ENCODE measurements at places on chromosomes 2 and 18.

GRCh38 chr2:160271171-160272086, 71.4 kb upstream of the ITGB6 start:
- no peak for DNase-seq

DNA sequence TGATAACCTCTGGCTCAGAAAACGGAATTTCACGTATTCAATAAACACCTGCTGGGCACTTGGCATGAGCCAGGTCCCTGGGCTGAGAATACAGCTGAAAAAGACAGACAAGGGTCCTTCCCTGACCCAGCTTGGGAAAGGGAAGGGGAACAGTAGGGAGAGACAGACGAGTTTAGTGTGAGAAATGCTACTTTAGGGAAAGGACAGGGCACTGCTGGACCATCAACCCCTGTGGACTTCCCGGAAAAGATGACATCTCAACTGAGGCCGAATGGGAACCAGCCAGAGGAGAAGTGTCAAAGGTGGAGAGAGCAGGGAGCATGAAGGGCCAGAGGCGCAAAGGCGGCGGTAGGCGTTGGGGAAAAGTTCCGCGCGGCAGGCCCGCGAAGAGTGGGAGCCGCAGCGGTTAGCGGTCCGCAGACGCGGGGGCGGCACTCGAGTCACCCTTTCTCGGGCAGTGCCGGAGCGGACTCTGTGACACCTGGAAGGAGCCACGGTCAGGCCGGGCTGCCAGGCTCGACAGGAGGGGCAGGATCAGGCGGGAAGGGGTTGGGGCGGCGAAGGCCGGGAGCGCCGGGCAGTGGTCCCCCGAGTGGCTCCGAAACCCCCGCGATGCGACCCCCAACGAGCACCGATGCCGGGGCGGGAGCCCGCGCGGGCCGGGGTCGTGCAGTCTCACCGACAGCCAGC, 519 bp downstream of the TEX261 start:
- no peak for DNase-seq

GRCh38 chr2:157291018-157291417, 33.5 kb downstream of the GALNT5 start:
- DNase-seq = no peak

GRCh38 chr2:231464576-231465540, 574 bp upstream of the NCL start:
- peak; percentile 78 for DNase-seq

- DNase-seq = no peak
These were observed 61.4 kb upstream of the NEUROD1 start for GRCh38 chr2:181741756-181742155.

GRCh38 chr18:57806978-57807285, 3.8 kb upstream of the ATP8B1 start:
- DNase-seq = peak; percentile 67

GRCh38 chr2:223029287-223029686, 22.7 kb upstream of the KCNE4 start:
- no peak for DNase-seq

DNA sequence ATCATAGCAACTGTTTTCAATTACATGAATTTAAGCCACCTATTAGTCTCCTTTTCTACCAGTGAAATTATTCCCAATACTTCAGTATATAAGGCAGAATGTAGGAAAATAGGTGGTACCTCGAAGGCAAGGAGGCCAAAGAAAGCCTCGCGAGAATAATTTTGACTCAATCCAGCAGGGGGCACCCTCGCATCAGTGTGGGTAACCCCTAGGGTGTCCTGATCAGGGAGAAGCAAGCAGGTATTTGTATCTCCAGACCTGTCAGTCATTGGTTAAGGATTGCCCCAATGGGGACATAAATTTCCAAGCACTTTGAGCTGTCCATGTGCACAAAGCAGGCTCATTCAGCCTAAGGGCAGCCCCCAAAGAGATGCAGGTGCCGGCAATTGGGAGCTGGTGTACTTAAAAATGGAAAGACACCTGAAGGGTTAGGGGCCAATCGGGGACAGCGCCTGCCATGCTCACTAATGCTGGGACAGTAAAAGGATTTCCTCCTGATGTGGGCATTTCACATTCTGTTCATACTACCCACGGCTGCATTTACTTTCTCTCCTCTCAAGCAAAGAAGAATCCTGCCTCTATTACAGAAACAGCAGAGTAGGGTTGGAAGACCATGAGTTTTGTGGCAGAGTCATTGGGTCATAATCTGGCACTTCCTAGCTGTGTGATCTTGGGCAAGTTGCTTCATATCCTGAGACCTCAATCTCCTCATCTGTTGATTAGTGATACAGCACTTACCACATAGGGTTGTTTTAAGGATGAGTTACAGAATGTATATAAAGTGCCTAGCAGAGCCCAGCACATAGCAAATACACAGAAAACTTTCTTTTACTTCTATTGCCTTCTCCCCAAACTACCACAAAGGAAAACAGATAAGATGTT, 136.1 kb downstream of the ICOS start:
- DNase-seq = no peak

GRCh38 chr2:120498121-120498520, 152.2 kb downstream of the INHBB start:
- no peak for DNase-seq

DNA sequence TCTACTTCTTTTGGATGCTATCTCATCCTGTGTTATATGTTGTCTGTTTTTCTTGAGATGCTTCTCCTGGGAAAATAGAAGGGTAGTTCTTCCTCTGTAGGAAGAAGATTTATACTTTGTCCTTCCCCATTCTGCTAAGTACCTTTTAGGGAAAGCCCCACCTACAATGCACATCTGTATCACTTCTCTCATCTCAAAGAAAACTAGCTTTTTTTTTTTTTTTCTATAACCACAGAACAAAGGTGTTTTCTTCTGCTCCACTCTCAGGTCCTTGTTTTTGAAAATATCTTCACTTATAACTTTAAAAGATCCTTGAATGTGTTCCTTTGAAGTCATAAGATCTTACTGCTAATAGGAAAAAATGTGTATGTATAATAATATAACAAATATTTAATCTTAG, 30.8 kb downstream of the CCDC150 start:
- DNase-seq = no peak

GRCh38 chr2:102321941-102322719, 10.8 kb downstream of the IL1RL1 start:
- DNase-seq = no peak

GRCh38 chr2:179595284-179595683, 266.1 kb downstream of the ZNF385B start:
- DNase-seq = no peak

GRCh38 chr2:216914491-216914890, 54.6 kb upstream of the TNP1 start:
- DNase-seq = no peak

- DNase-seq = no peak
These were observed 901 bp upstream of the MFSD6 start for GRCh38 chr2:190407246-190407661.

DNA sequence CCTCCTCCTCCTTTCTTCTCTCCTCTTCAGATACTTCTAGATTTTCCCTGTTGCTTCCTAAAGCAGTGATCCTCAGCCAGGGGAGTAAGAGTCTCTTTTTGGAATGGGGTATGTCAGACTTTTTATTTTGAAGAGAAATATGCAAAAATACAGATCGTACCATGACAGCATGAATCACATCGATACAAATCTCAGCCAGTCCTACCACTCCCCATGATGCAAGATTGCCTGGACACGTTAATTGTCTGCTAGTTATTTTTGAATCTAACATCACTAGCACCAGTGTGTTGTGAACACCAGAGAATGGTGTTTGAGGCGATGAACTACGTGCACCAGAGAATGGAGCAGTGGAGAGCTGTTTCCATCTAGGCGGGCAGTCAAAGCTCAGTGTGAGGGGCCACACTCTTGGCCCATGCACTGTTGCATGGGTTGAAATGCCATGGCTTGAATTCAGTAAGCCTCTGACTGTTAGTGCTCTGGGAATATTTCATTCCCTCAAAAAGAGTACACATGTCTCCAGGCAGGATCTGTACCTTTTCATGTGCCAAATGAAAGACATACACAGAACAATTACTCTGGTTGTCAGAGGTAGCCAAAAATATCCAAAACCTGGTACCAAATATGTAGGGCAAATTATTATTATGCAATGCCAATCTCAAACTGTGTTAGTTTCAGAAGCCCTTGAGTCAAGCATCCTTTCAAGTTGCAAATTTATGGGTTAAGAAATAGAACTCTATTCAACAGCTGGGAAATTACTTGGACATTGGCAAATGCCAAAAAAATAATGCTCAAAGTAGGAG, 46.3 kb upstream of the RALBP1 start:
- no peak for DNase-seq

DNA sequence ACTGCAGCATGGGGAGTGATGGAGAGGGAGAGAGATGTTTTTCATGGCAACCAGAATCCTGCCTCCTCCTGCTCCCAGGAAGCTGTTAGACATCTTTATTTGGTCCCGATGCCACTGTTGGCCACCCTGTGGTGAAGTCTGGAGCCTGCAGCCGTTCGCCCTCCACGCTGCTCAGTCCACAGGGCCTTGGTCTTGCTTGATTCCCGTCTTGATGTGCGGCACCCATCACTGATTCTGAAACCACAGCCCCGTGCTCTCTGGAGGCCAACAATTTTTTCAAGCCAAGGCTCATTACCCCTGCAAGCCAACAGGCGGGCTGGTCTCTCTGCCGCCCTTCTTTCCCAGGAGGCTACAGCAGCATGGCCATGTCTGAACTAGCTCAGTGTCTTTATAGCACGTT, 24.5 kb downstream of the SIGLEC15 start:
- no peak for DNase-seq

DNA sequence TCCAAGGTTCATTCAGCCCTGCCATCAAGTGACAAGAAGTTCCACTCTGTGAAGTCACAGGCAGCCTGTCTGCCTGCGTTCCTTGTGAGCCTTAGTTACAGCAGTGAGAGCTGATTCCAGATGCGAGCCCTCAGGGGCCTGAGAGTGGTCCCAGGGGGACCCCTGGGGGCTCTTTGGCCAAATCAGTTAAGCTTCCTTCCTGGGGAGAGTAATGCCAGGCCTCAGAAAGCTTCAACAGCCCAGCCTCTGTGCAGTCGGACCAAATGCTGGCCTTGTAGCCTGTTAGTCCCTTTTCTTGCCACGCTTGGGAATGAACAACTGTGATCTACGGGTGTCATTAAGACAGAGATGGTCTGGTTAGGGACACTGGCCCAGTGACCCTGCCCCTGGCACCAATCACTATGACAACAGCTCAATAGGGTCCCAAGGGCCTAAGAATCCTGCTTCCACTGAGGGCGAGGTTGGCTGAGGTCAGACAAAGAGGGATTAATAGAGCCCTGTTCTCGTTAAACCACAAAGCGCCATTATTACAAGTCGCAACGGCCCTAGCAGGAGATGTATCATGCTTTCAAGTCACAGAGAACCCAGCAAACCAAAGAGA, 50.9 kb downstream of the HS1BP3 start:
- no peak for DNase-seq

GRCh38 chr2:149562324-149562723, 25.3 kb downstream of the MMADHC start:
- DNase-seq = no peak

- DNase-seq = peak; percentile 18
These were observed 294.3 kb upstream of the SLC8A1 start for GRCh38 chr2:40746191-40746590.

DNA sequence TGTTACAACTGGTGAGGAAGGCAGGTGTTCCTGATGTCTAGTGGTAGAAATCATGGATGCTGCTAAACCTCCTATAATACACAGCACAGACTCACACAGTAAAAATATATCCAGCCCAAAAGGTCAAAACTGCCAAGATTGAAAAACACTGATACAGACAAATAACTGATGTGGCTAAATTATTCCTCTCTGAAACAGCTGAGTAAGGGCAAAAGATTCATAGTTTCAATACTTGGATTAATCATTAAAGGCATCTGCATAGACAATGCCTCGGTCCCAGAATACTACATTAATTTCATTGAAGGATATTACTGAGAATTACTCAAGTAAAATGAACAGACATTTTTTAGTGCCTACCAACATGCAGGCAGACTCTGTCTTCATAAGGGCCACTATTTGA, 180.7 kb upstream of the CRIM1 start:
- DNase-seq = no peak

- DNase-seq = no peak
These were observed 449.1 kb downstream of the TNS1 start for GRCh38 chr2:217553679-217554078.

- no peak for DNase-seq
These were observed 196.1 kb downstream of the CPS1 start for GRCh38 chr2:210752532-210752931.

DNA sequence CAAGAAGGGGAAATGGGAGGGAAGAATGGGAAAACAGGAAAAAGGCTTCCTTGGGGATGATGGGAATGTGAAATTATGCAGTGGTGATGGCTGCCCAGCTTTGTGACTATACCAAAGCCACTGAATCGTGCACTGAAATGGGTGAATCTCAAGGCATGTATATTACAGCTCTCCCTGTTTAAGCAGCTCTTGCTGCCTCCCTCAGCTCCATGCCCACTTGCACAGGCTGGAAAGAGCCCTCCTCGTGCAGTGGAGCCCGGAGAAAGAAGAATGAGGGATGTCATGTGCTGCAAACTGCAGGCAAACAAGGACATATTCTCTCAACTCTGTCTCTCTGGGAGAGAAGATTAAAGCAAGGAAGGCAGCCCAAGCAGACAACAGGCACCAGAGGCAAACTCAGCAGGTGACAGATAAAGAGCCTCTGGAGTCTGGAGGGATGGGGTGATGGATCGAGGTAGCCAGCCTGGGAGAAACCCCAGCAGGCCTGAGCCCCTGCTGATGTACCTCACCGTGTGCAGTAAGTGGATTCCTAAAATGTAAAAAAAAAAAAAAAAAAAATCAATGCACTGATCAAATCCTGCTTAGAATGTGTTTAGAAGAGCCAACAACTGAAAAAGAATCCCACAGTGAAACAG, 62.4 kb upstream of the SLC66A3 start:
- DNase-seq = no peak

- no peak for DNase-seq
These were observed 818.1 kb upstream of the SOX11 start for GRCh38 chr2:4873876-4874593.

DNA sequence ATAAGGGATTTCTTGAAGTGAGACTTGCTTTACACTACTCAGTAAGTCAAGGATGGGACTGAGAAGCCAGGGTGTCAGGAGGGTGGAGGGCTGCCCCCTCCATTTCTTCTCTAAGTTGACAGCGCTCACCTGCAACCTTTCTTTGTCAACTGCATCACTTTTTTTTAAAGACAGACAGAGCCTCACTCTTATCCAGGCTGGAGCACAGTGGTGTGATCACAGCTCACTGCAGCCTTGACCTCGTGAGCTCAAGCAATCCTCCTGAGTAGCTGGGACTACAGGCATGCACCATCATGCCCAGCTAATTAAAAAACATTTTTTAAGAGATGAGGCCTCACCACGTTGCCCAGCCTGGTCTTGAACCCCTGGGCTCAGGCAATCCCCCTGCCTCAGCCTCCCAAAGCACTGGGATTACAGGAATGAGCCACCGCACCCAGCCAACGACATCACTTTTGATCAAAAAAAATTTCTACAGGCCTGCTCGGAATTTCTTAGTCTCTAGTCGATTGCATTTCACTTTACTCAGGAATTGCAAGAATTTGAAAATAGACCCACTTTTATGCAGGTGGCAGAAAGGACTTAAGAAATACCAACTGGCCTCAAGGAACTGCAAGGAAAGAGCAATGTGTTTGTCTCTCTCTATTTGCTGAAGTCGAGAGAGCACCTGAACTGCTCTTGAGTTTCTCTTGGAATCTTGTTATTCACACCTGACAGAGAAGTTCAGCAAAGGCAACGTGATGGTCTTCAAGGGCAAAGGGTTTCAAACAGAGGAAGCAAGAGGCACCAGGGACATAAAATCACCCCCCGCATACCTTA, 101.4 kb downstream of the MYOM1 start:
- DNase-seq = no peak

GRCh38 chr2:126662621-126663020, 6.7 kb downstream of the GYPC start:
- no peak for DNase-seq

Measured in SW 1271 (cell line).